ENCODE measurements at places on chromosomes 2 and 18.

GRCh38 chr2:194545978-194546377 is 1111.0 kb upstream of the SLC39A10 start:
- peak; percentile 33 for DNase-seq

GRCh38 chr18:24959051-24959476 is 392.9 kb downstream of the ZNF521 start:
- DNase-seq = no peak

DNA sequence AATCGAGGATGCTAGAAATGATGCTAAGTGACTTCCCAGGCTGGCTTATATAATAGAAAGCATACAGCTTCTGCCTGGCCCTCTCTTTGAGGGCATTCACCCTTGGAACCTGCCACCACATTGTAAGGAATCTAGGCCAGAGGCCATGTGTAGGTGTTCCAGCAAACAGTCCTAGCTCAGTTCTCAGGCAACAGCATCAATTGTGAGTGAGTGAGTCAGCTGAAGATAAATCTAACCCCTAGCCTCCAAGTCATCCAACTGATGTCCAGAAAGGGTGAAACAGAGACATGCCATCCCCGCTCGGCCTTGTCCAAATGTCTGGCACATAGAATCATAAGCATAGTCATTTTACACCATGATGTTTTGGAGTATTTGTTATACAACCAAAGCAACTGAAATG is 324.3 kb upstream of the KLHL14 start:
- no peak for DNase-seq

GRCh38 chr18:13940326-13940725 is 25.0 kb upstream of the MC2R start:
- DNase-seq = no peak

GRCh38 chr2:32008805-32009515 is 1.8 kb downstream of the MEMO1 start:
- DNase-seq = peak; percentile 54

DNA sequence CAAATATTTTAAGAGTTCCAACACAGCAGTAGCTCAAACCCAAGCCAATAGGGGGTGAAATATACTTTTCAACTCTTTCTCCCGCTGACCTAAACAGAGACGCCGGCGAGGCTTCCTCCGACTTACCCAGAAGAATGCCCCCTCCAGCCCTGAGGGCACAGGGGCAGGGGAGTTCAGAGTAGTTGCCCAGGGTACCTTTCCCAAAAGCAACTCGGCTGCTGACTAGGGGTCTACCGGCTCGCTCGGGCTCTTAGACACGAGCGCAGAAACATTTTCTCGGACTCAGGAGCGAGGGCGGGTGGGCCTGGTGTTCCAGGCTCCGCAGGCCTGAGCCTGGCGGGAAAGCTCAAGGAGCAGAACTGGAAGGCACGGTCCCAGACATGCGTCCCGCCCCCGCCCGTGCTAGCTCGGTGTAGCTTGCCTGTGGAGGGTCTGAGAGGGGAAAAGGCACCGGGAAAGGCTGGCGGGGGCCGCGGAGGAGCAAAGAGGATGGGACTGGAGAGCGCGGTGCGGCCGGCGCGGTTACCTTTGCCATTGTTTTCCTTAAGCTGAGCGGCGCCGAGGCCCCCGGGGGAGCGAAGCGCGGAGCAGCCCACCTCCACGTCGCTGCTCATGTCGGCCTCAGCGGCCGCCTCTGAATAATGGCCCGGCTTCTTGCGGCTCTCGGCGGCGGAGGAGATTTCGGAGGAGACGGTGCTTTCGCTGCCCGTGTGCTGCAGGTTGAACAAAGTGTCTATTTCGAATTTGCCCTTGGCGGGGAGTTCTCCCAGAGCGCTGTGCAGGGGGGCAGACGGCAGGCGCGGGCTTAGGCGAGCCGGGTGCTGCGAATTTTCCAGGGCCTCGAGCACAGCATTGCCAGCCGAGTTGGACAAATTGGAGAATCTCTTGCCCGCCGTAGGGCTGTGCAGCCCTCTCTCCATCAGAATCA is 674 bp downstream of the EVX2 start:
- no peak for DNase-seq

- no peak for DNase-seq
These were observed 88.4 kb upstream of the CELF4 start for GRCh38 chr18:37654034-37654433.

DNA sequence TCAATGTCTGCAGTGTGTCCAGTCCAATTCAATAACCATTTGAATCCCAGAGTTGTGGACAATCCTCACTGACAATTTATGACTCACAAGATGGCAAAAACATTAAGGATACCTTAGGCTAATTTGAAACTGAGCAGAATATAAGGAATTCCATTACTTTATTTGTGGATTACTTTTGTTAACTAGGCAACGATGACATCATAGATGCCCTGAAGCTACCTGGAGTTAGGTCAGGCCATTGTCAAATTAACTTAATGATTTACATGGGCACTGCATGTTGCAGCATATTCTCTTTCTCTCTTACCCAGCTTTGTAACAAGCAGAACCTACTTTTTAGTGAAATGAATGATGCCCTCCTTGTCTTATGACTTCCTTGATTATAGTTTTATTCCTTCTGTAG is 100.0 kb upstream of the CDCA7 start:
- DNase-seq = no peak

- no peak for DNase-seq
These were observed 156.0 kb downstream of the CERS6 start for GRCh38 chr2:168611896-168612650.

- no peak for DNase-seq
These were observed 1.2 kb upstream of the ERFE start for GRCh38 chr2:238157506-238158017.

- no peak for DNase-seq
These were observed 74.7 kb upstream of the IGFBP5 start for GRCh38 chr2:216770050-216770449.

GRCh38 chr2:202278036-202278760 is 12.6 kb downstream of the NOP58 start:
- DNase-seq = no peak

- no peak for DNase-seq
These were observed 13.6 kb downstream of the ARID5A start for GRCh38 chr2:96549967-96550786.

- no peak for DNase-seq
These were observed 10.2 kb downstream of the IAH1 start for GRCh38 chr2:9484533-9484932.

- DNase-seq = no peak
These were observed 231.5 kb downstream of the PRKCE start for GRCh38 chr2:45882707-45883602.

DNA sequence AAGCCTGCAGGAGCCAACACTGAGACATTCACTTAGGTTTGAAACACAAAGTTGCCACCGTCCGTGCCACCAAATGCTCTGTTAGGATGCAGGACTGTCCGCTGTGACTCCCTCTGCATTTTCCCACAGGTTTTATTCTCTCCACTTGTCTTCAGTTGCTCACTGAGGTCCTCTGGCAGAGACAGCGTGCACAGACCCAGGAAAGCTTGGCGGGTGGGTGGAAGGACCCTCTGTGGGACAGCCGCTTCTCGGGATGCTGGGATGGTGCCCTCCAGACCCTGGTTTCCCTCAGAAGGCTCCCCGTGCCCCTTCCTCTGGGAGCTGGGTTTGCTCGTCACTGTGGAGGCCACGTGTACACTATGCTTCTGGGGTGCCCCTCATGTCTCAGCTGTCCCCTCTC is 733.6 kb downstream of the GALR1 start:
- no peak for DNase-seq

- DNase-seq = no peak
These were observed 9.8 kb downstream of the LGALSL start for GRCh38 chr2:64463781-64464180.

DNA sequence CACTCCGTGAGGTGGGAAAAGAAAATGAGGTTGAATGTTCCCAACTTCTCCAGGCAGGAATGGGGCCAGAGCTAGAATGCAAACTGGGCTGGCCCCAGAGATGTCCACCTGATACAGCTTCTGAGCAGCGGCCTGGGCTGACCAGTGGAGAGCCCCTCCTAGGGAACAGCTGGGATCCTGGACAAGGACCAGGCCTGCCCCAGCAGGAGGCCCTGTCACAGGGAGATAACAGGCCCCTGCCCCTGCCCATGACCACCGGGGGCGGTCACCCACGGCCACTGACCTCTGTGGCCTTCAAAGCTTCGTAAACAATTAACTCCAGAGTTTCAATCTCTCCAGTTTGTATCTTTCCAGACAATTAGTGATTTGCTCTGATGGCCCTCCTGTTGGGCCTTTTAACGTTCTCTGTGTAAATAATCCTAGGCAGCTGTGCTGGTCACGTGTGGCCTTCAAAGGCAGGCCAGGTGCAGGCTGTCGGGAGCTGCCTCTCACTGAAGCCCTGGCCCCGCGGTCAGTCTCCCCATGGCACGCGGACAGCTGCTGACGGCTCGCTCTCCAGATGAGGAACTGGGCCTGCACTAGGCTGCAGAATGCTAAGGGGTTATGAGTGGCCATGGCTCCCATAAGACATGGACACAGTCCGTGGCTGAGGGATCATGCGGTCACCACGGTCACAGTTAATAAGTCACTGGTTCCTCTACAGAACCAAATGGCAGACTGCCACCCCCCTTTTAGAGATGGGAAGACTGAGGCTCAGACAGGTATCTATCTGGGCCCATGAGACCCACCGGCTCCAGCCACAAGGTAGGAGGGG is 9.2 kb downstream of the HS6ST1 start:
- DNase-seq = no peak

GRCh38 chr2:135256531-135257260 is 204.6 kb downstream of the RAB3GAP1 start:
- DNase-seq = no peak

DNA sequence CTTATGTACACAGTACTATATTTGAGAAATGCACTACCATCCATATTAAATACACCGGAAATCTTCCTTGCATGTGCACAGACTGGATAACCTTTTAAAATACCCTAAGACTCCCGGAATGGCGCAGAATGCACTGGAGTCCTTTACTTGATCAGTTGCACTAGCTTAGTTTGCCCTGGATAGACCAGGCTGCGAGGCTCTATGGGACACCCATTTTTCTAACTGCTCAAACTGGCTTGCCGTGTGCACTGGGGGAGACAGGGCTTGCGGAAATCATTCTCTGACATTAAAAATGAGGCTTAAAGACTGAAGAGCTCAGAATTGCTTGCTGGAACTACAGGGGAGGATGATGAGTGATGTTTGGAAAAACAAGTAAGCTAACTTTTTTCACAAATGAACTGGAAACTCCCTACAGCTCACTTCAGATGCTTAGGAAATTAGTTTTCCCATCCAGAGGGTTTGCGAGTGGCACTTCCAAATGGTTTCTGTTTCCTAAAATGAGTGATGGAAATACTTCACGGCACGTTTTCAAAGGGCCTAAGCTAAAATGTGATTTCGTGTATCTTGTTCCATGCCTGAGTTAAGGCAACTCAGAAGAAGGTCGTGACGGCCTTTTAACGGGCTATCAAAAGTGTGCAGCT is 2.7 kb downstream of the NCK2 start:
- DNase-seq = no peak

DNA sequence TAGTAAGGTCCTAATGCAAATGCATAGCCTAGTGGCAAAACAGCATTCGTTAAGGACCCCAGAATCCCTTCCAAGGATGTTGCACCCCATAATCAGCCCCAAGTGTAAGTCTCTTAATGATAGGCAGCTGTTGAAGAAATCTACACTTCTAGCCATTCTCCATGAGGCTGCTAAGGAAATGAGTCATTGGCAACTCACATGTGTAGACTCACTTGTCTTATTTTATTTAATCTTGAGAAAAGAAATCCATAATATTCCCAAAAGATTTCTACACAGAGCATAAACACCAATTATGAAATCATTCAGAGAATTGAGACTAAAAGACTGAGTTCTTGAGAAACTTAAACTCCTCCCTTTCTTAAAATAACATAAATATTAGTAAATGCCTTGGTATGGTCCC is 52.4 kb downstream of the AKAIN1 start:
- DNase-seq = no peak

- no peak for DNase-seq
These were observed 640.4 kb upstream of the CHAC2 start for GRCh38 chr2:53127061-53127650.

DNA sequence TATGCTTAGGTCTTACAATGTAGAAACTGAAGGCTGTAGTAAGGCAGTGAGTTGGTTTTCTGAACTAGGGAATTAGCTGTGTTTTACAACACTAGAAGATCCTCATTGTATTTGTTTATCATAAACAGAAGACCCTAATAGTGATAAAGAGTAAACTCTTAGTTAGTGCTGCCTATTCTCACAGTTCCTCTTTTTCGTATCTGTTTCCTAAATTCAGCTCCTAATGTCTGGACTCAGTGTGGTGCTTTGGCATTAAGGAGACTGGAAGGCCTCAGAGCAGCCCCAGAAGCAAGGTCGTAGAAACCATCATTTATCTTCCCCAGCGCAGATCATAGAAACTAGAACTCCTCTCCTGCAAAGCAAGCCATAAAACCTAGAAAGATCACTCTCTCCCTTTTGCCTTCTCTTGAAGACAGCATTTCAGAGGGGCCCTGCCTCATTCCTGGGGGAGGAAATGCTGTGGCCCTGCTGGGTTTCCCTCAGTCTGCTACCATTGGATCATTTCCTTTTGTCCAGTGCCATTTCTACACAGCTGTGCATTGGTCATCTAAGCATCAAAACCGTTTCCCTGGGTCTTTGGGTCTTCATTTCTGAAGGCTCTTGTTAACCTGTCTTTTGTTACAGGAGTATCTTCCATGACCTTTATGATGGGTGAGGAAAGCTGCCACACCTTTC is 4.7 kb downstream of the ACP1 start:
- no peak for DNase-seq

- no peak for DNase-seq
These were observed 5.9 kb downstream of the IWS1 start for GRCh38 chr2:127520424-127520823.

- no peak for DNase-seq
These were observed 373.5 kb downstream of the EN1 start for GRCh38 chr2:118473846-118474540.

- DNase-seq = no peak
These were observed 827.6 kb upstream of the KLHL29 start for GRCh38 chr2:22557406-22557805.

DNA sequence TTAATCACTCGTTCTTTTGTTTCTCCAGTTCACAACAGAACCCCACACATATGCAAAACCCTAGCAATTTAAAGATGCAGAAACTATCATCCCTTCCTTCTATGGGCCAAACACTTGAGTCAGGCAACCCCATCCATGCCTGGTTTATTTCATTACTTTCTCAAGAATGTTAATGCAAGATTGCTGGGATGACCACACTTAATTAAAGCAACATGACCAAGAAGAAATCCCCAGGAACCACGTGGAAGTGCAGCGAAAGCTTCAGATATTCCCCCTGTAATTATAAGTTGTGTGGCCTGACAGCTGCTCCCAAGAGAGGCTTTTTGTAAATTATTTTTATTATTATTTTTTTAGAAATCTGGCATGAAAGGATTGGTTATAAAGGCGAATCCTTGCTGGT is 246.2 kb upstream of the ID2 start:
- DNase-seq = no peak

GRCh38 chr2:135904341-135904989 is 28.2 kb upstream of the MCM6 start:
- DNase-seq = no peak
